ENCODE measurements at places on chromosomes 11 and 22.

- DNase-seq: no peak
Measured at GRCh38 chr11:23846902-23847422, 649.9 kb upstream of the LUZP2 start.

GRCh38 chr11:132106096-132106982, 735.9 kb downstream of the NTM start:
- peak; percentile 64 for DNase-seq

DNA sequence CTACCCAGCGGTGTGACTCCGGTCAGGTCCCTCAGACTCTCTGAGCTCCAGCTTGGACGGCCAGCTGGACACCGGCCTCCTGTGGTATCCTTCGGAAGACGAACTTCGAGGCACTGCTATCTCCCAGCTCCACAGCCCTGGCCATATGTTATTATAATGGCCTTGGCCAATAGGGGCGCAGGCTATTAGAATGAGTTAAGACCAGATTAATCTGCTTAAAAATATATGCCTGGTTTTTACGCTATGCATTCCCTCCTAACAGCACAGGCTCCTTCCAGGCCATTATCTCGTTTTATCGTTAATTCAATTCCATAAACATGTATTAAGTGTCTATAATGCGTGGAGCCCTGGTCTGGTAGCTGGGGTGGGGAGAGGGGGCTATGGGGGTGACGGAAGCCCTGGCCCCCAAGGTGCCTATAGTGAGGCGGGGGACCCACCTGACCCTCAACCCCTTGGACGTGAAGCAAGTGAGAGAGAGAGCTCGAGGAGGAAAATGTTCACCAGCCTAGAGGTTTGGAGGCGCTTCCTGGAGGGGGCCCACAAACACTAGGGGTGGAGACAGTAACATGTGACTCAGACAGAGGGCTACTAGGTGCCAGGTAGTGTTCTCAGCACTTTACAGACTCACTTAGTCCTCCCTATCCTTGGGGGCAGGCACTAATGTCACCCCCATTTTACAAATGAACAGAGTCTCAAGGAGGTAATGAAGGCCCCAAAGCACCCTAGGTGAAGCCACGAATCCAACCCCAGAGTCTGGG, 37.5 kb upstream of the TCF20 start:
- no peak for DNase-seq

- no peak for DNase-seq
Measured at GRCh38 chr11:706957-707816, 1.2 kb downstream of the EPS8L2 start.

GRCh38 chr11:26626346-26626745, 54.3 kb upstream of the MUC15 start:
- no peak for DNase-seq

All from NCI-H1417 (cell line).